ENCODE measurements at places on chromosomes 3 and 15.

DNA sequence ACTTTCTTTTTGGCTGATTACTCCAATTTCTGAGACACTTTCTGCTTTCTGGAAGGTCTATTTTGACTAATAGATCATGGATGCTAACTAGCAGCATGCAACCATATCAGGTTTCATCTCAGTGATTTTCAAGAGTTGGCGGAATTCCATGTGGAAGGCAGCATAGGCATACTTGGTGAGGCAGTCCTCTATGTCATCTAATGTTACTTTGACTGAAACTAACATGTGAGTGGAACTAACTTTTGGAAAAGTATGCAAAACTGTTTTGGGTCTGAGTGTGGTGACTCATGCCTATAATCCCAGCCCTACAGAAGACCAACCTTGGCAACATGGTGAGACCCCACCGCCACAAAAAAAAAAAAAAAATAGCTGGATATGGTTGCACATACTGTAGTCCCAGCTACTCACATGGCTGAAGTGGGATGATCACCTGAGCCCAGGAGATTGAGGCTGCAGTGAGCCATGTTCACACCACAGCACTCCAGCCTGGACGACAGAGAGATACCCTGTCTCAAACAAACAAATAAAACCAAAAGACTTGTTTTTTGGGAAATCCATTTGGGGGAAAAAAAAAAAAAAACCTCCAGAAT lies 1033.7 kb downstream of the ROBO1 start:
- no peak for DNase-seq

GRCh38 chr3:103785537-103785936 lies 1350.7 kb downstream of the ZPLD1 start:
- no peak for DNase-seq

DNA sequence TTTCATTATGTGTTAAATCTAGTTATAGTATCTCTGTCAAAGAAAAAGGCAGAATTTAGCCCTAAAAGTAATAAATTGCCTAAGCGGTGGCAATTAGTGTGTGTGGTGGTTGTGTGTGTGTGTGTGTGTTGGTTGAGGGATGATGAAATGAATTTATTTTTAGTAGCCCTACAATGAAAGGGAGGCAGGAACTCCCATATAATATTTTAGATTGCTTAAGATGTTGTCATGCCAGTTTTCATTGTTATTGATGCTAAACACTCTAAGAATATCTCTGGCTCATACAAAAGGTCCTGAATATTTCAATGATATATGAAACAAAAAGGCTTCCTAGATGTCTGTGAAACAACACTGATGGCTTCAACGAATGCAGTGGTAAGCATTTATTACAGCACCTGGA lies 140.6 kb upstream of the TBC1D5 start:
- no peak for DNase-seq

DNA sequence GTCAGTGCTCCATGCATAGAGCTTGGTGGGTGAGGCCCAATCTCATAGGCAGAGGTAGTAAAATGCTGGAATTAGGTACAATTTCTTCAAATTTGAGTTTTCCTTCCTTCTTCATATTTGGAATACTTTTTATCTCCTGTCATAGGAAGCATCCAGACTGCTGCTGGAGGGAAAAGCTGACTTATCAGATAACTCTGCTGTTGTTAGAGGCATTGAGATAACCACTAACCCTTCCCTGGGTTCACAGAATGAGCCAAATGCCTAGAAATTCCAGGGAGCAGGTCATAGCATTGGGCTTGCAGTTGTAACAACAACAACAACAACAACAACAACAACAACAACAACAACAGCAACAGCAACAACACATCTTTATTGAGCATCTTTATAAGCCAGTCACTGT lies 332.7 kb downstream of the PDCD6IP start:
- no peak for DNase-seq

- no peak for DNase-seq
Measured at GRCh38 chr3:129063841-129064482, 3.4 kb downstream of the GP9 start.

GRCh38 chr3:88133711-88134263 lies 16.0 kb upstream of the C3orf38 start:
- no peak for DNase-seq

Measured in activated CD4-positive, alpha-beta T cell treated with anti-CD3 and anti-CD28 coated beads for 1 hour (primary cell).